EL (cell line): ENCODE measurements at places on chromosomes 3 and 15.
A peak's percentile ranks its signal among the peaks of the same experiment; 100 is the strongest.

- no peak for DNase-seq
Measured at GRCh38 chr3:147414390-147415138, 5.4 kb downstream of the ZIC1 start.

GRCh38 chr3:101817992-101818391, 31.3 kb upstream of the NFKBIZ start:
- no peak for DNase-seq

DNA sequence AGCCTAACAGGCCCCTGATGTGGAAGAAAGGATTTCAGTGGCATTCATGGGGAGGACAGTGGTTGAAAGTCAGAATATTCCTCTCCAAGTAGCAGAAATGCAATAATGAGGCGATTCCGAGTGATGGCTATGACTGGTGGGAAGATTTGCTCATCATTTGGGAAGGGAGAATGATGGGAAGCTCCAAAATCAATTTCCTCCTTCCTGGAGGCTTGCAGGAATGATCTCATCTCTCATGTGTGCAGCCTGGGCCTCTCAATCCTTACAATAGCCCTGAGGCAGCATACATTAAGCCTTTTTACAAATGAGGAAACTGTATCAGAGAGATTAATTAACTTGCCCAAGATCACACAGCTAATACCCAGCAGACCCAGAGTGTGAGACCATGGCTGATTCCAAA, 58.7 kb downstream of the BOC start:
- no peak for DNase-seq

DNA sequence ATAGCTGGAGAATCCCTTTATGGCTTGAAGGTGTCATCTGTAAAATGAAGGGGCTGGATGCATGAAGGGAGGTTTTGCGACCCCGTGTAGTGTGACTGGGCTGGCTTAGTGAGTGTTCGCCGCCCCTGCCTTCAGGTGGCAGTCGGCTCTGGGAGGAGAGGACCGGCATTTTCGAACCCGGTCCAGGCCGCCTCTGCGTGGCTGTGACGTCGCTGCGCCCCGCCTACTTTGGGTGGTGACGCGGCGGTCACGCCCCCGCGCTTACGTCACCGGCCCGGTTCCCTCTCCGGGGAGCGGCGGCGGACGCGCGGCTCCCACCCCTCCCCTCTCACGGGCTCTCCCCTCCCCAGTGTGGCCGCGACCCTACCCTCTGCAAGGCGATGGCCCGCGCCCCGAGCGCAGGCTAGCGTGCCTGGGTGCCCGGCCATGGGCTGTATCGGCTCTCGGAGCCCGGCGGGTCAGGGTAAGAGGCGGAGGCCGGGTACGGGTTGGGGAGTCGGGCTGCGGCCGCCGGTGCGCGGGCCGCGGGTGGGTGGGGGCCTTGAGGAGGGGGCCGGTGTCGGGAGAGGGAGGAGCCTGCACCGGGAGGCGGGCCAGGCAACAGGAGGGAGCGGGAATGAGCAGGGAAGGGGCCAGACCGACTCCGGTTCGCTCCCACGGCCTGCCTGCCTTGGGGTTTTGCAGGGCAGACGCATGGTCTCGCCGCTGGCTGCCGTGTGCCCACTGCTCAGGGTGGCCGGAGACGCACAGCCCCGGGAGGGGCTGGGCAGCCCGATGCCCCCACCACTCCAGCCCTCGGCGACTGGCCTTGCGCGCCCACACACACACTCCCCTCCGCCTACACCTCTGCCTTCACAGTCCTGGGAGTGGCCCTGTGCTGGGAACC, 1.5 kb upstream of the FAM131A start:
- peak; percentile 76 for DNase-seq
